Skin of body (tissue), 3 donors: ENCODE measurements at places on chromosomes 12 and 14.

DNA sequence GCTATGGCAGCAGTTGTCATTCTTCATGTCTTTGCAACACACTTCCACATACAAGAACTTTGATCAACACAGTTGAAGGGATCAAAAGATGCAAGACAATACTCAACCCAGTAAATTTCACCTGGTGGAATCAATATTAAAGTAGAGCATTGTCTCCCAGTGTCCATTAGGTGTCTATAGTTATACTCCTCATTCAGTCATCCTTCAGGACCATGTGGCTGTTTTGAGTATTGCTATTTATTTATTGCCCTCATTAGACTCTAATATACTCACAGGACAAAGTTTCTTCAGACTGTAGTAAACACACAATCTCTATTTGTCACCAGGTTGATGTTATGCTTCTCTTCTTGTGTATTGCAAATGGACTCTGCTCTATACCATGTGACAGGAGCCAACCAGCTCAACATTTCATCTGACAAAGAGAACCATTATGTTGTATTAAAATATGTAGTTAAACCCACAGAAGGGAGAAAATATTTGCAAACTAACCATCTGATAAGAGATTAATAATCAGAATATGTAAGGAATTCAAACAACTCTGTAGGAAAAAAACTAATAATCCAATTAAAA, 146.6 kb downstream of the TGFB3 start:
- no peak for DNase-seq

GRCh38 chr14:92026548-92027190, 13.2 kb downstream of the TRIP11 start:
- no peak for DNase-seq

- DNase-seq: no peak
Observed at GRCh38 chr12:117468016-117468415, 106.6 kb upstream of the NOS1 start.

GRCh38 chr12:63968673-63969072, 124.2 kb downstream of the SRGAP1 start:
- no peak for DNase-seq

DNA sequence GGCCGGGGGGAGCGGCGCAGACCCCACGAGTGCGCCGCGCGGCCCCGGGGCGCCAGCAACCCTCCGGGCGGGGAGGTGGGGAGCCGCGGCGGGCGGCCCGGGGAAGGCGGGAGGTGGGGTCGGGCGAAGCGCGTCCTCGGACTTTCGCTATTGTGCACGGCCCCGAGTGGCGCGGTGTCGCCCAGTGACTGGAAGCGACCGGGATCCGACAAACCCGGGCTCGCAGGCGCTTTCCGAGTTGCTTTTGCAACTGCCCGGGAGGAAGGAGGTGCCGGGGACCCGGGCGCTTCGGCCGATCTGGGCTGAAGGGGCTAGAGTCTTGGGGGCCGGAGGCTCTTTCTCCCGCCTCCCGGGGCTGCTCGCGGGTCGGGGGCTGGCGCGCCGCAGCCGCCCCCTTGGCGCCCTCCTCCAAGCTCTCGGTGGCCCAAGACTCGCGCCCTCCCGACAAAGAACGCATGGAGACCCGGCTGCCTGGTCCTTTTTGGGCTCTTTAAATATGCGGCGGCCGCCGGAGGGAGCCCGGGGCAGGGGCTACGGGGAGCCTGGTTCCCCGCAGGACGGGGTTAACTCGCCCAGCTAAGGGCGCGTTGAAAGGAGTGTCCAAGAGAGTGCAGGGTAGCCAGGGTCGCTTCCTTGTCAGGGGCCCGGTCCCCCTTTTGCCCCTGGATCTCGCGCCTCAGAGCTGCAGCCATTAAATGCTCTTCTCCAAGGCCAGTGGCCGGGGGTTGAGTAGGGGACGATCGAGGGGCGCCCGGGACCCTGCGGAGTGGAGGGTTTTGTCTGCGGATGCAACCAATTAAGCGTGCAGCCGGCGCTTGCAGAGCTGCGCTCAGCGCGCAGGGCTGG, 1.4 kb downstream of the HMGA2 start:
- DNase-seq: no peak
